ENCODE measurements at places on chromosomes 2 and 18.

DNA sequence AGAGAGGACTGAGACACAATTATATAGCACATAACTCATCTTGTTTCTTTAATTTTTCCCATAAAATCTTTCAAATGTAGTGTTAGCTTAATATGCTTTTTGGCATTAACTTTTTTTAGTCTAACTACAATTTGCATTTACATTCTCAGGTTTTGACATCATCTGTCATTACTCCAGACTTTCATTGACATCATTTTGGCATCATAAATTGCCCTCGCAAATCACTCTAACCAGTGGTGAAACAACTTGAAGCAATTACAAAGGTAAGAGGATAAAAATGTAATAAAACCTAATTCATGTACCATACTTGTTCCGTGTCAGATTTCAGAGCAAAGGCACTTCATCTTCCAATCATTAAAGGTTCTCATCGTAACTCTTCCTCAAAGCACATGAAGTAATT lies 41.4 kb downstream of the RFX8 start:
- DNase-seq, result no peak

GRCh38 chr2:60808330-60808801 lies 52.3 kb downstream of the PAPOLG start:
- no peak for DNase-seq

- DNase-seq, result no peak
These were observed 1896.0 kb upstream of the PIK3C3 start for GRCh38 chr18:40058811-40059570.

DNA sequence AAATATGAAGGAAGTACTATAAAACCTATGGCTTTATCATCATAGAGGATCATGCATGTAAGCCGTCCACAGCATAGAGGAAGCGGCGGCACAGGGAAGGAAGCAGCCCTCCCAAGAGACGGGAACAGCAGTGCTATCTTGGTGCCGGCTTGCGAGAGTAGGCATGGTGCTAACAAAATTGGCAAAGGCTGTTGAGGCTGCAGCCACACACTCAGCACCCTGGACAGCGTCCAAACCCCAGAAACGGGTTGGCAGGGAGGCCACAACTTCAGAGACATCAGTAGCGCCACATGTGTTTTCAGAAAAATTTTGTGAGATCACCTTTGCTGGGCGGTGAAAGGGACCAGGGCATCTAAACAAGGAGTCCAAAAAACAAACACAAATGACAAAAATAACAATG lies 37.7 kb downstream of the NETO1 start:
- no peak for DNase-seq

- DNase-seq, result peak; percentile 14
These were observed 71.3 kb upstream of the NRXN1 start for GRCh38 chr2:51103205-51103604.

- DNase-seq, result no peak
These were observed 834.4 kb upstream of the NRXN1 start for GRCh38 chr2:51866361-51866760.

DNA sequence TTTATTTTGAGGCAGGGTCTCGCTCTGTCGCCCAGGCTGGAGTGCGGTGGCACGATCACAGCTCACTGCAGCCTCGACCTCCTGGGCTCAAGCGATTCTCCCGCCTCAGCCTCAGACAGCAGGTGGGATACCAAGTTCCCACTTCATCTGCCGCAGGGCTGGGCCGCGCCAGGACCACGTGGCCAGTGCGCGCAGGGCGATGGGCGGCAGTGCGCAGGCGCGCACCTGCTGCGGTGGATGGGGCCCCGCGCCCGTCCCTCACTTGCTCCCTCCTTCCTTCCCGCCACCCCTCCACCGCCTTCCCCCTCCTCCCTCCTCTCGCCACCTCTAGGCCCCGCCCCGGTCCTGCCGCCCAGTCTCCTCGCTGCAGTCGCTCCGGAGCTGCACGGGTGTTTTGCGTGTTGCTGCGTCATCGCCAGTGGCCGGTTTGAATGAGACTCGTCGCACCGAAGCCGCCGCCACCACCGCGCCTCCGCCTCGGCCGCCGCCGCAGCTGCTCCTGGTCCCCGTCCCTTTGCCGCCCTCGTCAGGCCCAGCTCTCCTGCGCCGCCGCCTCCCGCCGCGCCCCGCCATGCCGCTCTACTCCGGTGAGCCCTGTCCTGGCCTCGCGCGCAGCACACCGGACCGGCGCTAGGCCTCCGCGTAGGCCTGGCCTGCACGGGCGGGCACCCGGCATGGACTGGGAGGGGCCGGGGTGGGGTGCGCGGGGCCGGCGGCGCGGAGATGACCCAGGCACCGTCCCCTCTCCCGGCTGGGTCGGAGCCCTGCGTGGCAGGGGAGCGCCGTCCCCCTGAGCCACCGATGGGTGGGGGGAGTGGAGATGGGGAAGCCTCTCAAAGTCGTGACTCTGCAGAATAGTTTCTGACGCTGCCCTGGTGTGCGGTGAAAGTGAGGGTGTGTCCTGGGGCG lies at the start of gene USP14:
Gene USP14, plus strand, starts transcription at position 430 of the 909 bp plus-strand sequence. Its CDS starts 142 bp downstream, at position 572.
- DNase-seq, result peak; percentile 78

DNA sequence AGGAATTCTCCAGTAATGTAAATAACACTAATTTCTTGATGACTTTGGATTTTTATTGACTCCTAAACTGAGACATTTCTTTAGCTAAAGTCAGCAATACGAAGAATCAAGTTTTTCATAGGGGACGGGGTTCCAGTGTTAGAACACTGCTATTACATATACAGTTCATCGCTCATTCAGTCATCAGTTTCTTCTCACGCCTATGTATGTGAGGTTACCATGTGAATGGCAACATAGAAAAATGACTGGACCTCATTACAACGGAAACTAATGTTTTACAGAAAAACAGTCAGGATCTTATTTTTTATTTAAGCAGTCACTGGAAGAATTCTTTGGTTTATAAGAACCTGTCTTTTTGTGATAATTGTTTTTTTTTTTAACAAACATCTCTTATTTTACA lies 56.4 kb downstream of the THADA start:
- DNase-seq, result no peak

DNA sequence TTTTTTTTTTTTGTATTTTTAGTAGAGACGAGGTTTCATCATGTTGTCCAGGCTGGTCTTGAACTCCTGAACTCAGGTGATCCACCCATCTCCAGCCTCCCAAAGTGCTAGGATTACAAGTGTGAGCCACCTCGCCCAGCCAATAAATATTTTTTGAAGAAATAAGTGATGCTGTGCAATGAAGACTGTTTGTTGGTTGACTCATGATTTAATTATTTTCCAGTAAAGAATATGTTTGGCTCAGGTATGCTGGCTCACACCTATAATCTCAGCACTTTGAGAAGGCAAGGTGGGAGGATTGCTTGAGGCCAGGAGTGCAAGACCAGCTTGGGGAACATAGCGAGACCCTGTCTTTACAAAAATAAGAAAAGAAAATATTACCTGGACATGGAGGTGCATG lies 41.8 kb upstream of the LPIN2 start:
- DNase-seq, result no peak

DNA sequence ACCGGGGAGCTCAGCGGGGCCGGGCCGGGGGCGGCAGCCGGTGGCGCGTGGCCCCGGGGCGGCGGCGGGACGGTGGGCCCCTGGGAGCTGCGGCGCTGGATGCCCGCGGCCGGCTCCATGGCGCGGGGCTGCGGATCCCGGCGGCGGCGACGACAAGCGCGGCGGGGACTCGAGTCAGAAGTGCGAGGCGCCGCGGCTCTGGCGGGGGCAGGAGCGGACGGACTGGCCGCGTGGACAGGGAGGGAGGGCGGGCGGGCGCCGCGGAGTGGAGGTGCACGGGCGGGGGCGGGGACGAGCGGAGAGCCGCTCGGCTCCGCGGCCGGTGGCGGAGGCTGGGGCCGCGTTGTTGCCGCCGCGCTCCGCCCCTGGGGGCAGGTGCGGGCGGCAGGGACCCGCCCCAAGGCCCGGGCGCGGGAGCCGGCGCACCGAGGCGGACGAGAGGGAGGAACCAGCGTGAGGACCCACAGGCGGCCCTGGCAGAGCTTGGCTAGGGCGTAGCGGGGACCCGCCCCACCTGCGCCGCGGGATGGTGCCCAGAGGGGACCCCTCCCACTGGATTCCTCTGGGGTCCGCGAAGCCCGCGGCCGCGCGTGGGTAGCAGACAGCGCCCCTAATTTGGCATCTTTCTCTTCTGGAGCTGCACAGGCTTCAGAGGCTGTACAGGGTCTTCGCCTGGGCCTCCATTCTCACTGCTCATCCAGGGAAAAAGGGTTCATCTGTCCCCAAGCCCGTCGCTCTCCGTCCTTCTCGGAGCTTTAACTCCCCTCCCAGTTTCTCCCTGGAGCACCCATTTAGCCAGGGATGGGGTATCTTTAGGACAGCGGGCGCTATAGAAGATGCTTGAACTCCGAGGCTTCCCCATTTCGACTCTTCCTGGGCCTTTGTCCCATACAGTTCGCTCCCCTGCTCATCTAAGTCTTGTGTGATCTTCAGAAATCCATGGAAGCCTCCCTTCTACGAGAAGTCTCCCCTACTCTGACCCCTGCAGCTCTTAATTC lies at the start of gene TMEM163:
Gene TMEM163, minus strand, starts transcription at position 184 of the 998 bp plus-strand sequence.
- no peak for DNase-seq

DNA sequence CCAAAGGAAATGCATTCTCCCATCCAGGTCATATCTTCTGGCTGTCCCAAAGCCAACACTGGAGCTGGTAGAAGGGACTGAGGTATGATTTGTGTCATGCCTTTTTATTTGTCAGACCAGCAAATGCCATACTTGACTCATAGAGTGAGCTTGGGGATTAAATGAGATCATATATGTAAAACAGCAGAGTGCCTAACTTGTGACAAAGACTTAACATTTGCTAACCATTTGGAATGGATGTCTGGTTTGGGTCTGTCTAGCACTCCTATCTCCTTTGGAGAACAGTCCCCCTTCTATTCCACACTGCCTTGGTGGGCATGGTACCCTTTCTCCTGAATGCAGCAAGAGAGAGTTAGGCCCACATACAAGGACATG lies 128.5 kb upstream of the LGALSL start:
- DNase-seq, result no peak

GRCh38 chr2:217835931-217836891 lies 166.6 kb downstream of the TNS1 start:
- DNase-seq, result no peak

DNA sequence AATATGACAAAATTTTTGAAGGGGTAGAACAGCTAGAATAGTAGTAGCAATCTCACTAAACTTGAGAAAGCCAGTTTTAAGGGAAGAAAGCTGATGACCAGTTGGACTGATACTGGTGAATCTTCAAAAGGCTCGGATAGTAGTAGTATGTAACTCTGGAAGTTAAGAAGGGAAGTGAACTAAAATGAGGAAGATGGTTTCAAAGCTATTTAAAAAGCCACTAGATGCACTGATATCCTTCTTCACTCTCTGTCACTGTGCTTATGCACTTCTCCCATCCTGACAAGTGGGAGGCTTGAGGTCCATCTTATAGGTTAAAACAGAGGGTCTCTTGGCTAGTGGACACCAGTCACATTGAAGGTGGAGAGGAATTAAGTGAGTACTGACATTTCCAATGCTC lies 141.1 kb downstream of the NCOA1 start:
- no peak for DNase-seq

GRCh38 chr2:203858176-203858575 lies 9.4 kb upstream of the CTLA4 start:
- DNase-seq, result no peak

GRCh38 chr2:42117923-42118753 lies 51.0 kb upstream of the EML4 start:
- DNase-seq, result no peak

GRCh38 chr2:88450925-88451810 lies 1.3 kb downstream of the FOXI3 start:
- no peak for DNase-seq

DNA sequence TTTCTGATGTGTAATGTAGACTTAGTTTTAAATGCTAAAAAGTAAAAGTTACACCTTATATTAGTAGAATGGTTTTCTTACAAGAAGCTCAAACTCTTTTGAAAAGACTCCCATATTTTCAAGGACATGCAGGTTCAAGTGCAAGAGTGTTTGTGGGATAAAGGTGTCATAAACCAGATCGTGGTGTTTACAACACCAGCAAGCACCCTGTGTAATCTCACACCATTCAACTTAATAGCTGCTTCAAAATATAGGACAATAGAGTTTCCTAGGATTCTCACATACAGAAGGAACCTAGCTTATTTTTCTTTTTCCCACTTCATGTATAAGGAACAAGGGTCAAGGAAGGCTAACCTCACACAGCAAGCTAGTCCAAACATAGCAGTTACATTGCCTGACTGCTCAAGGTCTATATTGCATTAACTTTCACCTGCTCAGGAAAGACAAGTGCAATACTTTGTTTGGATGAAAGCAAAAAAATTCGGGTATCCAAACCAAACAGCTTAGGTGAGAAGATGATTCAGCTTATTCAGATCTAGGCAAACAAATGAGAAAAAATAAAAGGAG lies 172.3 kb downstream of the IKZF2 start:
- DNase-seq, result no peak

- no peak for DNase-seq
These were observed 20.9 kb downstream of the SLC39A6 start for GRCh38 chr18:36108196-36108595.

GRCh38 chr2:176126929-176127773 lies 2.4 kb upstream of the HOXD8 start:
- peak; percentile 17 for DNase-seq

GRCh38 chr2:45683292-45683691 lies 31.8 kb downstream of the PRKCE start:
- no peak for DNase-seq

DNA sequence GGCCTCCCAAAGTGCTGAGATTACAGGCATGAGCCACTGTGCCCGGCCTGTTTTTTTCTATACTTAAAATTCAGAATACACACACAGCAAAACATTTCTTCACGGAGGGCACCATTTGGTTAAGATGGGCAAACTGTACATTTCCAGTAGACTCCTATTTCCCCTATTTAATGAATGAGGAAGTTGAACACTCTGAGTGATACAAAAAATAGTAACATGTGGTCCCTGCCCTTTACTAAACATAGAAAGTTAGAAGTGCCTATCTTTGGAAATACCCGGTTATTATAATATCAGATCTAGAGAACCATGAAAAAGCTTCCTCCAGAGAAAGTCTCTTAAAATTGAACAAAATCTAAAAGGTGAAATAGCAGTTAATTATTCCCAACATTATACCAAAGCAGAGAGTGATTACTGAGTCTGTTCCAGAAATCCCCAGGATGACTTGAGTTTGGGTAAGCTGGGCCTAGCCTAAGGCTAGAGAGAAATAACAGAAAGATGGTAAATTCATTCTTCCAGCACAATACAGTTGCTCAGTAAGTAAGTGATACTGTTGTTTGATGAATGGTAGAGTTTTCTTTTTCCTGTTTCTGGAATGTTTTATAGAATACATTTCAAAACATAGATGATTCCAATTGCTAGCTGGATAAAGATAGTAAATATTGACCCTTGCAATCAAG lies 23.3 kb upstream of the RMC1 start:
- DNase-seq, result no peak

- DNase-seq, result no peak
These were observed 396.0 kb downstream of the ERBB4 start for GRCh38 chr2:212142631-212143030.

- no peak for DNase-seq
These were observed 77.1 kb upstream of the EPHA4 start for GRCh38 chr2:221649051-221649775.

DNA sequence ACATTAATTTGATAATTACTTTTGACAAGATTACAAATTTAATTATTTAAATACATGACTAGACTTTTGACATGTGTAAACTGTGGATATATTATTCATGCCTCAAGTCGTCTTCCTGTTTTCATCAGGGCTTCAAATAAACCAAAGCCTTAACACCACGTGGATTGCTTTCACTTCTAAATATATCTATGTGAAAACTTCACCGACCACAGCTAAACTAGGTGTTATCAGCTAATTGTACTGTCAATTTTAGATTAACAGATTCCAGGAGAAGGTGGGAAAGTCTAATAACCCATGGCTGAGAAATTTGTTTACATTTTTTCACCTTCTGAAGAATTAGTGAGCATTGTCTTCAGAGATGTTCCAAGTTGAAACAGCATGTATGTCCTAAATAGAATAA lies 494.7 kb upstream of the FAM98A start:
- DNase-seq, result no peak
